AG04450 (cell line): ENCODE measurements at places on chromosomes 2 and 18. TPM values are rescaled to one million over a fixed set of nuclear protein-coding genes. Genes with fewer than 3 reads are reported as not detected.
A peak's percentile ranks its signal among the peaks of the same experiment; 100 is the strongest.

CCDC74B gene
- polyA plus RNA-seq: 3.8 and 4.2 TPM in 2 replicates

HRH4 gene
- polyA plus RNA-seq: 0.01 TPM in 1 of 2 replicates, not detected in the other

ABCG5 gene
- not detected in 2 replicates for polyA plus RNA-seq

COBLL1 gene
- polyA plus RNA-seq: 0.48 and 0.79 TPM in 2 replicates

DNER gene
- 0.05 TPM in 1 of 2 replicates, not detected in the other for polyA plus RNA-seq

ITSN2 gene
- polyA plus RNA-seq: 22.4 and 27.3 TPM in 2 replicates

SLC5A7 gene
- not detected in 2 replicates for polyA plus RNA-seq

DNA sequence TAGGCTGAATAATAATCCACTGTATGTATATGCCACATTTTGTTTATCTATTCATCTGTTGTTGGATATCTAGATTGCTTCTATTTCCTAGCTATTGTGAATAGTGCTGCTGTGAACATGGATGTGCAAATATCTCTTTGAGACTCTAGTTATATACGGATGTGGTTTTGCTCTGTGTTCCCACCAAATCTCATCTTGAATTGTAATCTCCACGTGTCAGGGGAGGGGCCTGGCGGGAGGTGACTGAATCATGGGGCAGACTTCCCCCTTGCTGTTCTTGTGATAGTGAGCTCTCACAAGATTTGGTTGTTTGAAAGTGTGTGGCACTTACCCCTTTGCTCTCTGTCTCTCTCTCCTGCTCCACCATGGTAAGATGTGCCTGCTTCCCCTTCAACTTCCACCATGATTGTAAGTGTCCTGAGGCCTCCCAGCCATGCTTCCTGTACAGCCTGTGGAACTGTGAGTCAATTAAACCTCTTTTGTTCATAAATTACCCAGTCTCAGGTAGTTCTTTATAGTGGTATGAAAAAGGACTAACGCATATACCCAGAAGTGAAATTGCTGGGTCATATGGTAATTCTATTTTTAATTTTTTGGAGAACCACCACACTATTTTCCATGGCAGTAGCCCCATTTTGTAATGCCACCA, 86.1 kb upstream of the UPP2 start:
- DNase-seq: no peak

DNA sequence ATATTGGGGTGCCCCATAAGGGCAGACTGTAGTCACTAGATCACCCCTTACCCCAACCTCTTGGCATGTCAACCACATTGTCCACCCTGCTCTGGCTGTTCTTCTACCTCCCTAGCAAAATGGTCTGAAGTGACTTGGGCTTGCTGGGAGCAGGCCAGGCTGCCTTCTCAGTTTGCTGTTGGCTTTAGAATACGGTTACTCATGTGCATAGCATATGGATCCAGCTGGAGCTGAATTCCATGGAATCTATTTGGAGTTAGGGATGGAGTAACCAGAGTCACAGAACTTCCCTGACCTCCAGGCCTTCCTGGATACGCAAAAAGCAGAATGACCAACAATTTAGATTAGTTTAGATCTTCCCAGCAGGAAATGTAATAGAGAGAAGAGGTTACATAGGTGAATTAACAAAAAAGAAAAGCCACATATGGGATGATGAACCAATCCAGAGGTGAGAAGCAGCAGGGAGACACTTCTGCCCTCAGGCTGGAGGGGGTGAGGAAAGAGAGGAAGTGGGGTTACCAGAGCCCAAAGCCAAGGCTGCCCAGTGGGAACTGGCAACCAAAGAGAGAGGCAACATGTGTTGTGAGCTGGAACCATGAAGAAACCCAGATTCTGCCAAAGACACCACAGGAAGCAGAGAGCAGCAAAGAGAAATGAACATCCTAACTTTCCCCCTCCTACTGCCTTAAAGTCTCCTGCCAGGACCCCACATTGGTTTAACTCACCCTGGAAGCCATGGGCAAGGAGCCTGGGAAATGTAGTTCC, 26.1 kb downstream of the PKDCC start:
- DNase-seq: peak; percentile 72

NEU2 gene
- polyA plus RNA-seq: not detected in 2 replicates

GRCh38 chr2:235721625-235722024, 227.8 kb downstream of the AGAP1 start:
- DNase-seq: no peak

LYG1 gene
- 0.52 and 0.86 TPM in 2 replicates for polyA plus RNA-seq

- no peak for DNase-seq
Observed at GRCh38 chr2:191650896-191651773, 26.8 kb upstream of the NABP1 start.

- DNase-seq: no peak
Observed at GRCh38 chr2:99801327-99801901, 311.6 kb upstream of the REV1 start.

GALNT13 gene
- polyA plus RNA-seq: not detected in 2 replicates

SLC19A3 gene
- not detected in 2 replicates for polyA plus RNA-seq

DNA sequence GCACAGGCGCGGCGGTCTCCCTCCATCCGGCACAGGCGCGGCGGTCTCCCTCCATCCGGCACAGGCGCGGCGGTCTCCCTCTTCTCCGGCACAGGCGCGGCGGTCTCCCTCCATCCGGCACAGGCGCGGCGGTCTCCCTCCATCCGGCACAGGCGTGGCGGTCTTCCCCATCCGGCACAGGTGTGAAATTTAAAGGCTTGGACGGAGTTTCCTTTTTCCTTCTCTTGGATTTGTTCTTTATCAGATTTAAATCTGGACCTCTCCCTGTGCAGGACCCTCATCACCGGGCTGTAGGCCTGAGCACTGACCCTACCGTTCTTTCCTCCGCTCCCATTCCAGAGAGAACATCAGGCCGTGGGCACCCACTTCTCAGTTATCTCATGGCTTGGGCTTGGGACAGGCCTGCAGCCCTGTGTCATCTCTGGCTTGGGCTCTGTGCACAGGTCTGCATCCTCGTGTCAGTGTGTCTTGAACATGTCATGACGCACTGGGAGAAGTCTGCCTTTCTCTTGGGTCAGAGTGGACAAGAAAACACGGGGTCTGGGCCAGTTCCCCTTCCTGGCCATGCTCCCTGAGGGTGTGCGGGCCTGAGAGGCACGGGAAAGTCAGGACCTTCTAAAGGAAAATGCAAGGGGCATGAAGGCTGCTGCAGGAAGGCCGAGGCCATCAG, 53.9 kb upstream of the PXDN start:
- DNase-seq: no peak

GRCh38 chr2:38174646-38175423, 98.9 kb upstream of the CYP1B1 start:
- peak; percentile 91 for DNase-seq

MEX3C gene
- 63.5 and 69.7 TPM in 2 replicates for polyA plus RNA-seq

DNA sequence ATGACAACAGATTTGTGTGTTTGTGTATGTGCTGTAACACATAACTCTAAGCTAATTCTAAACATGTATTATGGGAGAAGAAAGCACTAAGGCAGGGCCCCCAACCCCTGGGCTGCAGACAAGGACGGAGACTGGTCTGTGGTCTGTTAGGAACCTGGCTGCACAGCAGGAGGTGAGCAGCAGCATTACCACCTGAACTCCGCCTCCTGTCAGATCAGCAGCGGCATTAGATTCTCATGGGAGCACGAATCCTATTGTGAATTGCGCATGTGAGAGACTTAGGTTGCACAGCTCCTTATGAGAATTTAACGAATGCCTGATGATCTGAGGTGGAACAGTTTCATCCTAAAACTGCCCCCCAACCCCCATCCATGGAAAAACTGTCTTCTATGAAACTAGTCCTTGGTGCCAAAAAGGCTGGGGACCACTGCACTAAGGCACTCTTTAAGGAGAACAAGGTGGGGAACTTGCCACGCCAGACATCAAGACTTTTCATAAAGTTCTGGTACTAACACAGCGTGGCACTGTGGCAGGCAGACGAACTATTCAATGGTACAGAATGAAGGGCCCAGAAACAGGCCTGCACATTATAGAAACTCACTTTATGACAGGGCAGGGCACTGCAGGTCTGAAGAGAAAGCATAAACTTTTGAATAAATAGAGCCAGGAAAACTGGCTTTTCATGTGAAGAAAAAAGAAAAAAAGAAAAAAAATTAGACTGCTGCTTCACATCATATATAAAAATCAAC, 14.0 kb downstream of the REEP1 start:
- DNase-seq: no peak

DYNAP gene
- polyA plus RNA-seq: not detected in 2 replicates

MEIS1 gene
- 87.2 and 107 TPM in 2 replicates for polyA plus RNA-seq

DNA sequence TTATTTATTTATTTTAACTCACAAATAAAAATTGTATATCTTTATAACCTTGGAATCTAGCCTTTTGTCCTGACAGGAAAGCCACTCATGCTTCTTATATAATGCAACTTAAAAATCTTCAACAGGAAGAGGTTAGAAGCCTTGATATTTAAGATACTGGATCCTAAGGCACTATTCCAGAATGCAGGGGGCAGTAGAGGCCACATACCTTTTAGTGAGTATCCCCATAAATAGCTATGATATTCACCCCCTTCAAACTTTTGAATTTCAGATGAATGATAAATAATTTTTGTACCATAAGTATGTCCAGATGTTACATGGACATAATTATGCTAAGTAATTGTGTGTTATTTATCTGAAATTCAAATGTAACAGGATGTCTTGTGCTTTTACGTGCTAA, 592.7 kb upstream of the VRK2 start:
- DNase-seq: no peak

HYCC2 gene
- polyA plus RNA-seq: 4.5 and 6.1 TPM in 2 replicates

- DNase-seq: no peak
Observed at GRCh38 chr2:14569294-14569693, 63.2 kb upstream of the LRATD1 start.

NOL4 gene
- not detected in 2 replicates for polyA plus RNA-seq

DNA sequence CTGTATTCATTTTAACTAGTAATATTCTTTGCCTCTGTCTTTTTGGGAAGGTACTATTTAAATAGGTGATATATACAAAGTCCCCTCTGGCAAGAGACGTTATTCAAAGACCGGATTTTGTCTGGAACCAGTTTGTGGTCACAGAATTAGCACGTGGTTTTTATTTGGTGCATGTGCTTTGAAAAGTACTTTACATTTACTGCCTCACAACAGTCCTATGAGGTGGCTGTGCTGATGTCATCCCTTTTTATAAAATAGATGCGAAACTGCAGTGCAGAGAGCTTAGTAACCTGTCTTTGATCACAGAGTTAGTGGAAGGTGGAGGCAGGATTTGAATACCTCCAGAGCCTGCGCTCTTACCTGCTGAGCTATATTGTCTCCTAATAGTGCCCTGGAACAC, 4.0 kb downstream of the LPIN1 start:
- no peak for DNase-seq

GRP gene
- not detected in 2 replicates for polyA plus RNA-seq

DNA sequence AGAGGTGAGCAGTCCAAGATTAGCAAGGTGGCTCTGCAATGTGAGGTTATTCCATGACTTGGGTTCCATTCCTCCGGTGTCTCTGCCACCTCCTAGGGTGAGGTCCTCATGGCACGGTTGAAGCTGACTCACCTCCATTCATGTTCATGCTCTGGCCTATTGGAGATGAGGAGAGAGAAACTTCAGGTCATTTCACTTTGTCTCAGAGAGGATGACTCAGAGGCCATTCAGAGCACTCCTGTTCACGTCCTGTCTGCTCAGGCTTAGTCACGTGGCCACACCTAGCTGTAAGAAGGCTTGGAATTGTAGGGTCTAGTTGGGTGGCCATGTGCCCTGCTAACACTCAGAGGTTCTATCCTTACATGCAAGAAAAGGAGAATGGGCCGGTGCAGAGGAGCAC, 67.5 kb upstream of the MBOAT2 start:
- no peak for DNase-seq

GRCh38 chr2:70357684-70358071, 55.8 kb upstream of the FAM136A start:
- DNase-seq: no peak

HK2 gene
- polyA plus RNA-seq: 12.5 and 13.3 TPM in 2 replicates

GRCh38 chr2:162385536-162385935, 41.6 kb downstream of the GCA start:
- DNase-seq: no peak

DNA sequence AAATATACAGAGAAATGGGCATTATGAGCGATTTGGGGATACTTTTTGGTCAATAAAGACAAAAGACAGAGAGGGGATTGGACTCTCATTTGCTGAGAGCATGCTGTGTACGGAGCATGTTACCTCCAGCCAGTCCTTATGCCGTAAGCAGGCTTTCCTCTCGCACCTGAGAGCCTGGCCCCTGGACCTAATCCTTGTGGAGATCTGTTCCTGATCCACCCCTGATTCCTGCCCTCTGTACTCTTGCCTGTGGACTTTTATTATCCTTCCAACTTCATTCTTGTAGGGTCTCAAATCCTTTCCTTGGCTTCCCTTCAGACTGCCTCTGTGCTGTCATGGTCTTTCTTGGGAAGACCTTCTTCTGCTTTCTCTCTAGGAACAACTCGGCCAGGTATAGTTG, 803.1 kb upstream of the RAB6C start:
- no peak for DNase-seq
